ENCODE measurements at places on chromosomes 5 and 9. TPM values are rescaled to one million over a fixed set of nuclear protein-coding genes. Genes with fewer than 3 reads are reported as not detected.

MGAT4B gene
- 148 TPM for total RNA-seq

CRAT gene
- total RNA-seq, result 13.6 TPM

IRX2 gene
- 74.9 TPM for total RNA-seq

DNA sequence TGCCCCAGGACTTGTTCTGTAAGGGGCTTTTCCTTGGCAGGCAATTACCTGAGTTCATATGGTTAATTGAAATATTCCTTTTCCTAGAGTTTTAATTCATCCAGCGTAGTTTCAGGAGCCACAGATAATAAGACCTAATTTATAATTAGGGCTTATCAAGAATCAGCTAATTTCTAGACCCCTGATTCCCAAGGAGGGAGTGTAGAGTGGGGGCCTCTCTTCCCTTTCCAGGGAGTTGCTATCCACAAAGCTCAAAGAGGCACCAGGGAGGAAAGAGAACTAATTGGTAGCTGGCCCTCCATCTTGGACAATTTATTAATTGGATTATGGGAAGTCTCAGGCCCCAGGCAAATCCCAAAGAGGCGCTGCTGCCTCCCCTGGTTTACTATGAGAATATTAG is 75.8 kb upstream of the ZNF618 start:
- no peak for DNase-seq

DNA sequence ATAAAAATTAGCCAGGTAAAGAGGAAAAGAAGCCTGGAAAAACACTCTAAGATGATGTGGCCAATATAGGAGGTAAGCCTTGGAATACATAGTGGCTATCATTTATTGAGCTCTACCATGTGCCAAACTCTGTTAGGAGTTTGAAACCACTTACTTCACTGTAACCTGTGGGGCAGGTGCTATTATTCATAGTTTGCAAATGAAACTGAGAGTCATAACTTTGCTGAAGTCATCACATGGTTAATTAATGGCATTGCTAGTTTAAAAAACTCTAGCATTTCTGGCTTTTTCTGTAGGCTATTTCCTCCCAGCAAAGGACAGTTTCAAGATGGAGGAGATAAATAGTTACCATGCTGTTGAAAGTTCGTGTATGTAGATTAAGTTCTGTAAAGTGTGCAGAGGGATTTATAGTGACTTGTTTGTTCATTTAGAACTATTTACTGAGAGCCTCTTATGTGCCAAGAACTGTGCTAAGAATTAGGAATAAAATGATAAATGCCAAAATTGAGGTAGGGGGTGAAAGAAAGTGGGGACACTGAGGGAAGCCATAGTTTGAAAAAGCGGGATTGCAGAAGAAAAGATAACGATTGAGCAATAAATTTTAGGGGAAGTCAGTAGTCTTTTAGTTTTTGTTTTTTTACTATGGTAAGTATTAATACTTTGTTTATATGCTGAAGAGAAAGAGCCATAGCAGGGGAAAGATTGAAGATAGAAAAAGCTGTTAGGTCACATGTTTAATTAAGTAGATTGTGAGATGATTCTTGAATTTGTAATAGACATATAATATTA is 57.2 kb downstream of the WDR70 start:
- no peak for DNase-seq

DNA sequence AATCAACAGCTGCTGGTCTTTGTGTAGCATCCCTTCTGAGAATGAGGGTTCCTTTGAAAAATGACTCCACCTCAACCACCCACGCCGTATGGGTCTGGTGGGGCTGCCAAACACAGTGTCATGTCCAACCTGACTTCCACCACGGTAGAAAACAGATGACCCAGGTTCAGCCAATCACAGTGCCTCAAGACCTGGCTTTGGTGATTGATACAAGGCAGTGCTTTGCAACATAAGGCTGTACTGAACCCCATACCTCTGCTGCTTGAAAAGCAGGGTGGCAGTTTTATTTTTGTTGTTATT is 11.5 kb upstream of the TGFBR1 start:
- DNase-seq, result no peak

DNA sequence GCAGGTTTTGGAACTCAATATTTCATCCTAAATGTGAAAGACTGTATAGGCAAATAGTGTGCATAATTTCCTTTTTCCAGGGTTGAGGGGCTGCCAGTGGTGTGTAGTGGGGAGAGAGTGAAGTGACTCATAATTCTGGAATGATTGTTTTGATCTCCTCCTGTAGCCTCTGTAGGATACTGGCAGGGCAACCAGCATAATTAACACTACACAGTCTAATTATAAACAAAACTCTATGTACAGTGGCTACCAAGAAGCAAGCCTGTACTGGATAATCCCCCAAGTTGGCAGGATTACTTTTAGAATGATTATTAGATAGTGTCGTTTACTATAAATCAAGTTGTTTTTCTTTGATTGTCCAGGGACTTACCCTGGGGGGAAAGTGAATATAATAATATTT is 32.2 kb downstream of the LNPEP start:
- DNase-seq, result no peak

GRCh38 chr5:130402906-130403305 is 498.6 kb downstream of the CHSY3 start:
- DNase-seq, result peak; percentile 28

GRCh38 chr9:6771722-6772121 is 13.9 kb downstream of the KDM4C start:
- DNase-seq, result peak; percentile 46

DNA sequence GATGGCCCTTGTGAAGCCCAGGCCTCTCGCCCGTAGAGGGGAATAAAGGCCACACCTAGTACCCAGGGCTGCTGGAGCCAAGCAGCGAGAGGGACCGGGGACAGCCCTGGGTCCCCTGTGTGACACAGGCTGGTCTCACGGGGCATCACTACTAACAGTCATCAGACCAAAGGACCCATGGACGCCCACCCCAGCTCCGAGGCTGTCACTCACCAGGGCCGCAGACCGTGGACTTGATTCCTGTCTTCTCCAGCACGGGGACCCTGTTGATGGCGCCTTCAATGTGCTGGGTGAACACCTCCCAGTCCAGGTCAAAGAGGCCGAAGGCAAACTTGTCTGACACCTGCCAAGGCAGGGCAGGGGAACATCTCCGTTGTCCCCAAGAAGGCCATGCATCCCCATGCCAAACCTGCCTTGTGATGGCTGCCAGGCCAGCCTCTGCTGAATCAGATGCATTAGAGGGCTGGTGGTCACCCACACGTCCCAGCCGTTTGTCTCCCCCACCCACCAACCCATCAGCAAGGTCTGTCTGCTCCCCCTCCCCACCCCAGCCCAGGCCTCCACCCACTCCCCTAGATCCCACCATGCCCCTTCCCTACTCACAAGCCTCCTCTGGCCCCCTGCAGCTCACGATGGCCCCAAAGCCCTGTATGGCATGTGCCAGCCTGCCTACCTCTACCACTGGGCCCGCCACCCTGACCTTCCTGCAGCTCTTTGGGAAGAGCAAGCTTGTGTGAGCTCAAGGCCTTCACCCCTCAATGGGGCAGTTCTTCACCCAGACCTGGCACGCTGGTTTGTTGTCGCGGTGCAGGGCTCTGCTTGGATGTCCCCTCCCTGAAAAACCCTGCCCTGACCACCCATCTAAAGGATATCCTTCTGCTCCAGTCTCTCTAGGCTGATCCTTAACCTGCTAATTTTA is 20.8 kb downstream of the SARDH start:
- peak; percentile 30 for DNase-seq

DNA sequence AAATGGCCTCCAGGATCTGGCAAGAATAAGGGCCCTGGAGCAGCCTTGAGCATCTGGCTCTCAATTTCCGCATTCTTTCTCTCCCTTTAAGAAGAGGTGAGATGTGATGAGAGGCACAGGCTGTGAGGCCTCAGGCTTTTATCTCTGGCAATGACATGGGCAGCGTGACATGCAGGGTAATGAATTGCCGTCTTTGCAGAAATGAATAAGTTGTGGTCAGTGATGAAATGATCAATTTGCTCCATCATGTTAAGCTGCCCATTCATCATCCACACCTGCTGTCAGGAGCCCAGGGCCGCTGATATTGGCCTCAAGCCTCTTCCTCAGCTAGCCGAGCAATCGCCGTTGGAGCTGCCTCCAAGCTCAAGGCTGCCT is 265.3 kb downstream of the TRIM32 start:
- DNase-seq, result no peak
